ENCODE measurements at places on chromosomes 6 and 20.

DNA sequence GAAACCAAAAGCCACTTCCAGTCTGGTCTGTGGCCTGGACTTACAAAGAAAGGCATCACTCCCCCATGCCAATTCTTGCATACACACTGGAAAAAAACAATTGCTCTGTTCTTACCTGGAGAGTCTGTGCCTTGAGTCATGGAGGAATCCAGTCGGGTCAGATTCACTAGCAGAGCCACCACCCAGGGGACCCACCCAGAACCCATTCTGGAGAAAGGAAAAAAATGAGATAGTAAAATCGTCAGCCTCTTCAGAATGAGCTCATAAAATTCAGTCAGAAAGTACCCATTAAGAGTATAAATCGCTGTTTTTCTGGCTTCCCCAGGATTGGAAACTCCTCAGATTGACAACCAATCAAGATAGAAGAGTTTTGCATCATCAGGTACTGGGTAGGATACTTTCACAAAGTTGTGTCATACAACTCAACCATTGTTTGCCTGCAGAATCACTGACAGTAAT is at the start of gene HLA-DOB:
Gene HLA-DOB, minus strand, starts transcription at position 257 of the 459 bp plus-strand sequence. Its CDS starts 51 bp downstream, at position 206.
- no peak for DNase-seq

- DNase-seq = no peak
Measured at GRCh38 chr6:106569428-106569827, 59.9 kb downstream of the RTN4IP1 start.

GRCh38 chr6:160420969-160421556 is 72.9 kb downstream of the SLC22A3 start:
- no peak for DNase-seq

- no peak for DNase-seq
Measured at GRCh38 chr20:48668451-48668946, 159.3 kb downstream of the PREX1 start.

DNA sequence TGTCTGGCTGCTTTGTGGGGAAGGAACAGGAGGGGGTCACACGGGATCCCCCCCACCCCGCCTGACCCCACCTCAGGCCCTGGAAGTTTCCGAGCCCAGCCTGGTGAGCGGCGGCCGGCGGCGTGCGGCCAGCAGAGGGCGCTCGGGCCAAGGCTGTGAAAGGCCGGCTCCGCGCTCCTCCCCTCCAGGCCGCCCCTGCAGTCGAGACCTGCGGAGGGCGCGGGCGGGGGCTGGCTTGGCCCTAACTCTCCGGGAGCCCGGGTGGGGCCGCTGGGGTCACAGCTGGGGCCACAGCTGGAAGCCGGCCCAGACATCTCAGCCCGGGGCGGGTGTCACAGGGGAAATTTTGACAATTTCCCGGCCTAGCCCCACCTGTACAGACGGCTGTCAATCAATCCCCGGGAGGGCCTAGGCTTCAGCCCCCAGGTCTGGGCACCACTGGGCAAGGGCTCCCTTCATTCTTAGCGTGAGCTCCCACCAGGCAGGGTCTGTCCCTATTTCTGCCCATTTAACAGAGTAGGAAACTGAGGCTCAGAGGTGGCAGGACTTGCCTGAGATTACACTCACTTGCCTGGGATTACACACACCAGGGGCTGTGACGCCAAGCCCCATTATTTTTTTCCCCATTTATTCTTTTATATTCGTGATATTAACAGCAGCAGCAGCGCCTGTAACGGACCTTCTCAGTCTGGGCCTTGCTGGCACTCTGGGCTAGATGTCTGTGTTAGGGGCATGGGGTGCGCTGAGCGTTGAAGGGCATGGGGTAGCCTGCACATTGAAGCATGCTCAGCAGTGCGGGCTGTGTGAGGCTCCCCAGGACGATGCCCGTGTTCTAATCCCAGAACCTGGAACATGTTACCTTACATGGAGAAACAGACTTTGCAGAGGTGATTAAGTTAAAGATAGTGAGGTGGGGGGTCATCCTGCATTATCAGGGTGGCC is 23.0 kb downstream of the ZBP1 start:
- DNase-seq = peak; percentile 56

DNA sequence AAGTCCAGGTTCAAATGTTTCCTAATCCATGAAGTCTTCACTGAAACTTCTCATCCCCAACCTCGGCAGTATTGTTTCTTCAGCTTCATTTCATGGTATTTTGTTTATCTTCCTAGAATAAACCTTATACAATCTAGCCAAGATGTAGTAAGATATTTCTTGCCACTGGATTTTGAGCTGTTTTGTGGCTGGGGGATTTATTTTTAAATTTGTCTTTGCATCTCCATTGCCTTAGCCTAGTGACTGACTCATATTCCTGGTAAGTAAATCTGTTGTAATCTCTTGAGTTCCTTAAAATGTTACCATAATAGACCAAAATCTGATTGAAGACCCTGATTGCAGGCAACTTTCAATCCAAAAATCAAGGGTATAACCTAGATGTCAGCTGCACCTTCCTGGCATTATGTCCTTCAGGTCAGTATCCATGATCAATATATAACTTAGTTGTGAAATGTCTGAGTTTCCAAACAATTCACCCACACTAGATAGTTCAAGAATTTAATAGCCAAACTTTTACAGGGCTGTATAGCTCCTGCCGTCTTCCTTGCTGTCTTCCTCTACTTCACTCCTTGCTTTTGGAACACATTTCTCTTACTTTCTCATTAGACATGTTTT is 4.7 kb upstream of the TRMT11 start:
- no peak for DNase-seq

- no peak for DNase-seq
Measured at GRCh38 chr20:36043892-36044515, 75.6 kb downstream of the CNBD2 start.

DNA sequence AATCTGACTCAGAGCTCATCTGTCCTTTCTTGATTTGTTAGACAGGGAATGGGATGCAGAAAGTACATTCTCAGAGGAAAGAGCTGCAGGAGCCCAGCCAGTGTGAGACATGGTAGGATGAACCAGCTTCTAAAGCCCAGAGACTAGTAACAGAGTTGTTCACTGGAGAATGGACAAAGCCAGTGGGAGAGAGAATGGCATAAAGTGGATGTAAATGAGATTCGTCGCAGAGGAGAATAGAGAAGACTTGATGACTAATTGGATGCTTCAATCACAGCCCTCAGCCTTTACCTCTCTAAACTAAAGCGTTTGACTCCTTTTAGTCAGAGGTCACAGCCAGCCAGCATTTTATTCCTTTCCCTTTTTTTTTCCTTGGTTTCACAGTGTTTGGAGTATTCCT is 25.5 kb upstream of the L3MBTL3 start:
- DNase-seq = no peak

DNA sequence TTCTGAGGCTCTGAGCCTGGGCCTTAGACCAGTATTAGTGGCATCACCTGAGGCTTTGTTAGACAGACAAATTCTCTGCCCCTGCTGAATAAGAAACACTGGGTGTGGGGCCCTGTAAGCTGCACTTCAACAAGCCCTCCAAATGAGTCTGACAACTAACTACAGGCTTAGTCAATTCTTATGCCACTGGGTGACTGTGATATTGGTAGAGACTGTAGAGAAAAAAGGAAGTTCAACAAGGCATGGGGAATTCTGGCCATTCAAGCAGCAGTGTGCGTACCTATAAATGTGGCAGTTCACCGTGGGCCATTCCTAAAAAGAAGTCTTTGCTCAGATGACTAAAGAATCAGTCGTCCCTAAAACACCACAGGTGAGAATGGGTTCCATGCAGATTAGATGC is 82.7 kb downstream of the MDN1 start:
- no peak for DNase-seq

- no peak for DNase-seq
Measured at GRCh38 chr20:47585087-47585747, 83.5 kb downstream of the NCOA3 start.

- DNase-seq = no peak
Measured at GRCh38 chr20:3485913-3486312, 15.1 kb downstream of the ATRN start.

DNA sequence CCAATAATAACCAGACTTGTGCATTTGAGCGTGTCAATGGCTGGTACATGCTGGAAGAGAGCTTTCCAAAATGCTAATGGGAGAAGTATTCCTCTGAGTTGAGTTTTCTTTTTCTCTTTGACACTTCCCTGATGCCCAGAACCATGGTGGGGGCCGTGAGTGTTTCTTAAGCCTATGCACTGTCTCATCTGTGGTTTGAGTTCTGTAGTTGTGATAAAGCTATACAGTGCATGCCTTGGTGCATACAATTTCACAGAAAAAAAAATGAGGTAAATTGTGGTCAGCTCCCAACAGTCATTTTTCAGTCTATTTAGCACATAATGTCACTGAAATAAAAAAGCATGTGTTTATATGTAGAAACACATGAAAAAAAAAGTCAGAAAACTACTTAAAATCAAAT is 204.8 kb downstream of the HDGFL1 start:
- no peak for DNase-seq

GRCh38 chr20:62642051-62642665 is at the start of gene SLCO4A1:
Gene SLCO4A1 (plus strand): TSS chr20:62642503. CDS start chr20:62656455, 13,952 bp downstream.
- peak; percentile 88 for DNase-seq

DNA sequence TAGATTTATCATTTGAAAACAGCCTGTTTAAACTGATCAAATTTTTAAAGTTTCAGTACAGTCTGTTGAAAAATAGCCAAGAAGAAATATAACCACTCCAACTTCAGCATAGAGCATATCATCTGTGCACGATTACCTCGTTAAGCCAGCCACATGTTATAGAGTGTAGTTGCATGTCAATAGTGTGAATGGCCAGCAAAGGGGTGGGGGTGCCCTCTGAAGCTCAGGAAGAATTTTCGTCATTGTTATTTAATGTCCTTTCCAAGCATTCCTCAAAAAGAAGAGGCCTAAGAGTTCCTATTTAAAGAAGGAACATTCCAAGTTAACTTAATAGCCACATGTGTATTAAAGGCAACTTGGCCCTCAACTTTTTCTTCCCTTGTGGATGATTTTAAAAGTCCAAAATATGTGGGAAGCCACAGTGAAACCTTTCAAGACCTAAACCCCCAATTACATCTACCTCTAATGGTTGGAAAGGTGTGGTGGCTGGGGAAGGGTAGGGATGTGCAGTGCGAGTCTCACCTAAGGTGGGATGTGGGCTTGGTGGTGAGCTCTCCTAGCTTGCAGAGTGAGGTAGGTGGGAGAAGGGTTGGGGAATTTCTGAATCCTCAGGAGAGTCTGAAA is 1.8 kb upstream of the CCN2 start:
- DNase-seq = no peak

GRCh38 chr6:90424580-90424979 is 127.9 kb upstream of the BACH2 start:
- no peak for DNase-seq

DNA sequence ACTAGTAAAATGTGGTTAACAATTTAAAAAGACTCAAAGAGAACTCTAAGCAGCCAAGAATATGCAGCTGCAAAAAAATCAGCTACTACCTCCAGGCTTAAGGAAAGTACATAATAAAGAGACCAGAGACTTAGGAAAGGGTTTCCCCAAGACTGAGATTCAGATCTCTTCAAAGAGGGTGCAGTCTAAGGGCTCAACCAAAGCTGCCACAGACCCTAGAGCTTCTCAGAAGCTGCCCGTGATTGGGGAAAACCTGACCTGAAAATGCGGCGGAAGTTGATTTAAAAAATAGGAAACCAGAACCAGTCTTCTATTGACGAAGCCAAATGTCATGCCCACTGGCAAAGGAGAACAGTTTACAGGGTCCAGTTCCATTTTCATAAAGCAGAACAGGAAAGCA is 516.8 kb upstream of the MARCKS start:
- DNase-seq = no peak

DNA sequence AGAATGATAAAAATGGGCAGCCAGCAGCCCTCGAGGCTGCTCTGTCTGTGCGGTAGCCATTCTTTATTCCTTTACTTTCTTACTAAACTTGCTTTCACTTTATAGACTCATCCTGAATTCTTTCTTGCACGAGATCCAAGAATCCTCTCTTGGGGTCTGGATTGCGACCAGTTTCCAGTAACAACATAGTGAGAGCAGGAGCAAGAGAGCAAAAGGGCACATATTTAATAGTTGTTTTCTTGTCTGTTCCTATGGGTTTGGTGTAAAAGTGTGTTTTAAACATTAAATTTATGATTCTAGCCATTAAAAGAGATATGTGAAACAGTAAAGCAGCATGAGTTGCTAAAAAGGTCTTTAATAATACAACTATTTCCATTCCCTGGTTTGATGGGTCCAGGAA is 78.8 kb upstream of the OPRM1 start:
- DNase-seq = no peak

DNA sequence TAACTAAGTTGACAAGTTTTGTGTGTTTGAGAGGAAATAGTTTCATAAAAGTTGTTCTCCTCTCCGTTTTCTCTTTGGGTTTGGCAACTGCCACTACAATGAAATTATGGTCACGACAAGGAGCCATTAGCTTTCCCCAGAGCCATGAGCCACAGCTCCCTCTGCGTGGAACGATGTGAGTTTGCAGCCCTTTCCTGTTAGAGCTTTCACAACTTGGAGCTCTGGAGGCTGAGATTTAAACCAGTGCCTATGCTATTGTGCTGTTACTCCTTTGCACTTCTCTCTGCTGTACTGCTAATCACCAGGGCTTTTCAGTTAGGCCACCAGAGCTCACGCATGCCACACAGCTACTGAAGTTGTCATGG is 29.3 kb upstream of the TXNDC5 start:
- DNase-seq = no peak

DNA sequence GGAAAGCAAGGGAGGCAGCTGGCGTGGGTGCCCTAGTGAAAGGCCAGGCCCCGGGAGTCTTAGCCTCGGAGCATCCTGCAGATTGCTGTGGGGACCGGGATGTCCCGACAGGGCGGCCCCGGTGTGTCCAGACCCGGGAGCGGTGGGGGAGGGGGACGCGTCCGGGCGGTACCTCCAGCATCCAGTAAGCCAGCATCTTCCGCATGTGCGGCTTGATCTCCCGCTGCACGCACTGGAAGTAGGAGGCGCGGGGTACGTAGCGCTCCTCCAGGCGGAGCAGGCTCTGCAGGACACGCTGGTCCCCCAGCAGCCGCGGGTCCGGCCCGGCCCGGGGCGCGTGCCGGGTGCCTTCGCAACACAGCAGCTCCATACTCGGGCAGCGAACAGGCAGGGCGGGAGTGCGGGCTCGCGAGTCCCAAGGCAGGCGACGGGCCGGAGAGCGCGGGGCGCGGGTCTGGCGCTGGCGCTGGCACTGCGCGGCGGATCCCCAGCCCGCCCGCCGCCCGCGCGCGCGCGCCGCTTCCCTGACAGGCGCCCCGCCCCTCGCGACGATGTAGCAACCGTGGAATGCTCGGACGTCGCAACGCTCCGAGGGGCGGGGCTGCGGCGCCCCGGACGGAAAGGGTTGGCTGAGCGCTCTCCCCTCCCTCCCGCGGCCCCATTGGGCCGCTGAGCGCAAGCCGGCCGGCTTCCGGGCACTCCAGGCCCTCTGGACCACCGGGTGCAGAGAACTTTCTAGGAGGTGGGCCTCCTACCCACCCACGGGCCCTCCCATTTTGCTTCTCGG is at the start of gene CCND3:
Gene CCND3, minus strand, starts transcription at position 529 of the 787 bp plus-strand sequence. Its CDS starts 159 bp downstream, at position 370.
- DNase-seq = peak; percentile 84

DNA sequence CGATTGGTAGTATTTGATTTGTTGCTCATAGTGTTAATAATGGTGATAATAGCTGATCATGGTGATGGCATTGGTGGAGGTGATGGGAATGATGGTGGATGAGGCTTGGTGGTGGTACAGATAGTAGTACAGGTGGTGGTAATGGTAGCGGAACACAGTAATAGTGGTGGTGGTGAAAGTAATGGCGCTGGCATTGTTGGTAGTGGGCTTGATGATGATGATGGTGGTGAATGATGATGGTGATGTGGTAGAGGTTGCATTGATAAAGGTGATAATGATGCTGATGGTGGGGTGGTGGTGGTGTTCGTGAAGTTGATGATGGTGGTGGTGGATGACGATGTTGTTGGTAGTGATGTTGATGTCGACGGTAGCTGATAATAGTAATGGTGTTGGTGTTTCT is 24.6 kb upstream of the CLIC5 start:
- no peak for DNase-seq

GRCh38 chr20:62413896-62414481 is 6.9 kb upstream of the CABLES2 start:
- DNase-seq = no peak

GRCh38 chr6:111685526-111685925 is 79.8 kb upstream of the TRAF3IP2 start:
- DNase-seq = no peak

Data from stimulated activated CD4-positive, alpha-beta T cell treated with anti-CD3 and anti-CD28 coated beads, TNF-alpha, amount 100 ng/mL, for 24 hours (primary cell).